ENCODE measurements at places on chromosomes 4 and X.

- DNase-seq, result peak; percentile 29
These were observed 93.3 kb downstream of the ANXA3 start for GRCh38 chr4:78644744-78645330.

- no peak for DNase-seq
These were observed 13.7 kb upstream of the KCTD8 start for GRCh38 chr4:44462259-44462658.

GRCh38 chrX:101759000-101759399, 99.3 kb upstream of the ARMCX2 start:
- peak; percentile 1 for DNase-seq

GRCh38 chr4:17013382-17014006, 115.0 kb upstream of the LDB2 start:
- no peak for DNase-seq

All from stimulated activated CD4-positive, alpha-beta T cell treated with anti-CD3 and anti-CD28 coated beads, Interleukin-1b, Interleukin-23, amount 100 ng/mL, for 48 hours (primary cell).